ENCODE measurements at places on chromosomes 7 and 10. TPM values are rescaled to one million over a fixed set of nuclear protein-coding genes. Genes with fewer than 3 reads are reported as not detected.

DNA sequence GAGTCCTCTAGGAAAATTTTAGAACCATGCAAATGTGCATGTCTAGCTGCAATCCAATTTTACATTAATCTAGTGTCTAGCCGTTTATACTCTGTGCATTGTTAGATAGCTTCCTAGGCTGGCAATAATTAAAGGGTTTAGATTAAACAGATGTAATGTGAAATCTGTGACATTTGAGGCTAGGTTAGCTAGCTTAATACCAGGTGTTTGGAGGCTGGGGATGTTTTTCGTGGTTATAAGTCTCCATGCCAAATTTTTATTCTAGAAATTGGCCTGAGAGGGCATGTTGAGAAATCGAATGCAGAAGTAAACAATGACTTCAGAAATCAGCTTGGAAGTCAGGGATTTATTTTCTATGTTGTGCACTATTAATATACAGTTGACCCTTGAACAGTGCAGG, 94.2 kb downstream of the ST7 start:
- DNase-seq = no peak

- no peak for DNase-seq
These were observed 7.7 kb downstream of the DIP2C start for GRCh38 chr10:681670-682318.

DNA sequence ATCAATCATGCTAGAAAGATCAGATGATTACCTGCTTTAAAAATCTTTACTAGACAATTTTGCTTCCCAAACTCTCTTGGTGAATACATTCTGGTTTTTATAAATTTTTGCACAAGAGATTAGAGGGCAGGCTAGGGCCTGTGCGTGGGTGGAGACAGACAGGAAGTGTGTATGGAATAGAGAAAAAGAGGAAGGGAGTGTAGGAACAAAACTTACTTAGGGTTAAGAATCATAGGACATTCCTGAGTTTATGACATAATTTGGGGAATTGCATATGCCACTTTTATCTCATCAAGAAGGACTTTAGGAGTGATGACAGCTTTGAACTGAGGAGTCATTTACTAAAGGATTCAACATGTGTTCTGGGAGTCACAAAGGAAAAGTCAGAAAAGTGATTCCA, 31.3 kb downstream of the LAMB1 start:
- no peak for DNase-seq

DNA sequence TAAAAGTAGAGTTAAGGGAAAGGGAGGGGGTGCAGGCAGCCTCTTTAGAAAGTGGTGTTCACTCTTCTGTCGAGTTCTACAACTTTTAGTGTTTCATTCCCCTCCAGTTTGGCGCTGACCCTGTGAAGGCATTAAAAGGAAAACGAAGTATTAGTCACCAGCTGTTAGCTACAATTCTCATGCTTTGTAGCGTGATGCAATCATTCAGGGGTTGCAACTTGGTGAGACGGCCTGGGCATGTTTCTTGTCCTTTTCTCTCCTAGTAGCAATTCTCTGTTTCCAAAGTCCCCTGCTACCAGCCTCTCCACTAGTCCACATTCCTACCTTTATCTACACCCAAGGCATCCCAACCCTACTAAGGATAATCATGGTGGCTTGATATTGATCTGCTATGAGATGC, 33.7 kb upstream of the DGKI start:
- no peak for DNase-seq

- DNase-seq = no peak
These were observed 345.6 kb downstream of the GPAM start for GRCh38 chr10:111837985-111838384.

DNA sequence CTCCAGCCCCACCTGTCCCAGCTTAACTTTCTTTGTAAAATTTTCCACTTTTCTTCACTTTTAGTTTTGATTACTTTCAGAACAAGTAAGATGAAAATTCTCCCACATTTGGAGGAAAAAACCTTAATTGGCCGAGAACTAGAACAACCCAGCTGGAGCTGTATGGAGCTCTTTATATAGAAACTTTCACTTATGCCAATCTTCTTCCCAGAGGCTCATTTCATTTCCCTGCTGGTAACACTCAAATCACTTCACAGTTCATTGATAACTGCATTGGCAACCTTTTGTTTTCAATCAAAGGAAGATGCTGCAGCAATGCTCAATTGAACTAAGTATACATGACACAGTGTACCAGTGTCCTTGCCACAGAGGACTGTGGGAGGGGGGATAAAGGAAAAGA, 176.2 kb upstream of the NOBOX start:
- no peak for DNase-seq

GRCh38 chr10:87038786-87039185, 18.7 kb downstream of the FAM25A start:
- peak; percentile 42 for DNase-seq

DNA sequence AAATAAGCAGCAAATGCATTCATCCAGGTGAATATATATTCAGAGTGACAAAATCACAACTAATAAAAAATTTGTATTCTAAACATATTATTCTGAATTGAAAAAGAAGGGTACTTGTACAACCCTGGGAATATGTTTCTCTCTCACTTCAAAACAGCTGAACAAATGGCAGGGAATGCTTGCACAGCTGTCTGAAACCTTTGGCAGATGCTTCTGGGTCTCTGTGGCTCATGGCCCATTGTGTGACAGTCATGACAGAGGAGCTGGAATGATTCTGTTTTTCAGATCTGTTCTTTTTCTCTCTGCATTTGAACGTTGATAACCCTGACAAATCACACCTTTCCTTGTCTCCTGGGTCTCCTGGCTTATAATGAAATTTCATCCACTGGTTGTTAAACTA, 275.7 kb upstream of the FZD1 start:
- DNase-seq = no peak

GRCh38 chr7:114644455-114644854, 229.8 kb downstream of the FOXP2 start:
- no peak for DNase-seq

- DNase-seq = peak; percentile 80
These were observed 172.0 kb downstream of the ZEB1 start for GRCh38 chr10:31490858-31491504.

GRCh38 chr7:142899661-142900060, 14.1 kb upstream of the TRPV6 start:
- no peak for DNase-seq

DNA sequence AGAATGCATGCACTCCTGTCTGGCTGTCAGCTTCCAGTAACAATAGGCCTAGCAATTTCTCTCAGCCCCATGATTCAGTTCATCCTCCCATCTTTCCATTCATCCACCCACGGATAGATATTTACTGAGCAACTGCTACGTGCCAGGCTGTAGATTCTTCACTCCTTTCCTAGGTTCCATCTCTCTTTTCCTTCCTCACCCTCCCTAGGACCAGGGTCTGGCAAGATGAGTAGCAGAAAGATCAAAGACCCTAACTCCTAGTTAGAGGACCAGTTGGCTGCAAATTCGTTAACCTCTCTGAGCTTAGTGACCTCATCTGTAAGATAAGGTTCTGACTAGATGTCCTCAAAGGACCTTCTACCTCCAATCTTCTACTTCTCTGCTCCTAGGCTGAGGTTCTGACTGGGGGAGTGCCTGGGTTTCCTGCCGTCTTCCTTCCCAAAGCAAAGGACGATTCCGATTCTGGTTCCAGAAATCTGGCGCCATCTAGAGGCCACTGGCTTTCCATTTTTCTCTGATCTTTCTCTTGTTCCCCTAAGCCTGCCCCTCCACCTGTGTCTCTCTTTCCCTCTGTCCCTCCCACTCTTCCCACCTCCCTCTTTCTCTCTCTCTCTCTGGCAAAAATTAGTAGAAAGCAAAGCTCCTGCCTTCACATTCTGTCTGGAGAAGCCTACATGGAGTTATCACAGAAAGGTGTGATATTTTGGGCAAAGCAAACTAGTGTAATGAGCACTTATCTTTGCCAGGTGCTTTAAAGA, 26.2 kb downstream of the TBATA start:
- peak; percentile 85 for DNase-seq

DNA sequence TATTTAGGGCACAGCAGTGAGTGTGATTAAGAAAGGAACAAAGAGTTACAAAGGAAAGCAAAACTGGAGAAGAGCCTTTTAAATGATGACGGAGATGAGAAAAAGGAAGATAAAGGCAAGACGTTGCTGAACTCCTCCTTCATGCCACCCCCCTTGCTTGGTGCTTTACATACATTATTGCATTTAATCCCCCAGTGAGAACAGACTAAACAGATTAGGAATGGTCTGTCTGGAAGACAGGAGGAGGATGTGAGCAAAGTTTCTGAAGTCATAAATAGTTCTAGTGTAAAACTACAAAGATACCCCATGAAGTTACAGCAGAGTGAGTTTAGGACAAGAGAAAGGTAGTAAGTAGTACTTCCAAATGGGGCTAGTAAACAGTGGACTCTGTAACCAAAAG, 113.5 kb downstream of the PLCE1 start:
- DNase-seq = no peak

- DNase-seq = no peak
These were observed 130.1 kb downstream of the ELMO1 start for GRCh38 chr7:37318541-37318940.

- no peak for DNase-seq
These were observed 250.5 kb downstream of the ZMYND11 start for GRCh38 chr10:385571-386300.

- DNase-seq = no peak
These were observed 564.5 kb upstream of the GHITM start for GRCh38 chr10:83574770-83575169.

- DNase-seq = no peak
These were observed 811.0 kb downstream of the GRM8 start for GRCh38 chr7:126441745-126442144.

DNA sequence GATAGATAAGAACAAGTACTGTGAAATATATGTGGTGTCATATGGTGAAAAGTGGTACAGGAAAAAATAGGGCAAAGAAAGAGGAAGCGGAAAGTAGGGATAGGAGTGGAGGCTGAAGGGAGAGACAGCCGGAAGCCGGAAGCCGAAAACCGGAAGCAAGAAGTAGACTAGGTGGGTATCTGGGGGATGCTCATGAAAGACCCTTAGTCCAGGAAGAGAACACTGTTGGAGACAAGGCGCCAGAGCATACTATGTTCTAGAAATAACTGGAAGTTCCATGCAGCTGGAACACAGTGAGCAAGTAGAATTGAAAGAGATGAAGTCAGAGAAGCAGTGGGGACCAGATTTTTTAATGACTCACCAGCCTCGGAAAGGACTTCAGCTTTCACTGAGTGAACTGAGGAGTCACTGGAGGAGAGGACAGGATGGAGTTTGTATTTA, 22.5 kb downstream of the ST8SIA6 start:
- peak; percentile 46 for DNase-seq

The ZNF479 gene
- not detected for total RNA-seq

The ASB10 gene
- not detected for total RNA-seq

The PAPOLB gene
- total RNA-seq = not detected

The RAB19 gene
- total RNA-seq = not detected

The LRIT1 gene
- total RNA-seq = not detected

The HACD1 gene
- total RNA-seq = not detected

The SPDYE11 gene
- not detected for total RNA-seq

The ATP6V0E2 gene
- total RNA-seq = 14.1 TPM

The IQCE gene
- 0.93 TPM for total RNA-seq
